ENCODE measurements at places on chromosomes 6 and 20. TPM values are rescaled to one million over a fixed set of nuclear protein-coding genes. Genes with fewer than 3 reads are reported as not detected.

PRPH2 gene
- not detected for total RNA-seq

IL17A gene
- total RNA-seq = not detected

ENPP1 gene
- 7.7 TPM for total RNA-seq

TULP1 gene
- not detected for total RNA-seq

PAX1 gene
- total RNA-seq = not detected

TP53TG5 gene
- 0.52 TPM for total RNA-seq

TDP2 gene
- total RNA-seq = 72.9 TPM

TRIM15 gene
- total RNA-seq = 13.5 TPM

- H3K4me3 ChIP-seq = no peak overlapping the region
- peaks cover 9% of the 10 kb centered on the region for H3K4me1 ChIP-seq
Measured at GRCh38 chr6:34025112-34025807, 120.6 kb downstream of the GRM4 start.

DNA sequence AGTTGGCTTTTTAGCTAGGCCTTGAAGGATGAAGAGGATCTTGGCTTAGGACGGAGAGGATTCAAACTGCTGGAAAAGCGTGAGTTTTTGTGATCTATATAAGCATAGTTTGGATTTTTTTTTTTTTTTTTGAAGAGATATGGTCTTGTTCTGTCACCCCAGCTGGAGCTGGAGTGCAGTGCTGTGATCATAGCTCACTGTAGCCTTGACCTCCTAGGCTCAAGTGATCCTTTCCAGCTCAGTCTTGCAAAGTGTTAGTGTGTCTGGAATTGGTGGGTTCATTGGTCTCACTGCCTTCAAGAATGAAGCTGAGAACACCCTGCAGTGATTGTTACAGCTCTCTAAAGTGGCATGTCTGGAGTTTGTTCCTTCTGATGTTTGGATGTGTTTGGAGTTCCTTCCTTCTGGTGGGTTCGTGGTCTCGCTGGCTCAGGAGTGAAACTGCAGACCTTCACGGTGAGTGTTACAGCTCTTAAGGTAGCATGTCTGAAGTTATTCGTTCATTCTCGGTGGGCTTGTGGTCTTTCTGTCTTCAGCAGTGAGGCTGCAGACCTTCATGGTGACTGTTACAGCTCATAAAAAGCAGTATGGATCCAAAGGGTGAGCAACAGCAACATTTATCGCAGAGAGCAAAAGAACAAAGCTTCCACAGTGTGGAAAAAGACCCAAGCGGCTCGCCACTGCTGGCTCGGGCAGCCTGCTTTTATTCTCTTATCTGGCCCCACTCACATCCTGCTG lies 37.5 kb upstream of the NUP153 start:
- DNase-seq = no peak
- H3K27me3 ChIP-seq = no peaks in the 10 kb centered on the region

DNA sequence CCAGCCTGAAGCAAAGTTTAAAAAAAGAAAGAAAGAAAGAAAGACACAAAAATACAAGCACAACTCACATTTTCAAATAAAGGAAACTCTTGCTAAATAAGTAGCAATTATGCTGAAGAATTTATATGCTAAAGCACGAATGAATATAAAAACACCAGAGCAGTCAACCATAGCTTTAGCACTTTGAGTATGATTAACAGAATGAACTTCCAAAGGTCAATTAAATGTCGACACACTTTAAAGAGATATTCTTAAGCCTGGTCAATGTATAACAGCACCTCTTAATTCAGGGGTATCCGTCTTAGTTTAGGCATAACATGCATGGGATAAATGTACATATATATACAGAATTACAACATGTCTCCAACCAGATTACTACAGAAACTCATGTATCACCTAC lies 125.9 kb downstream of the OGFRL1 start:
- H3K27me3 ChIP-seq = no peaks in the 10 kb centered on the region
- H3K36me3 ChIP-seq = peaks cover 95% of the 10 kb centered on the region
- peak overlapping the region; percentile 74 for H3K27ac ChIP-seq
- no peak for DNase-seq

DNA sequence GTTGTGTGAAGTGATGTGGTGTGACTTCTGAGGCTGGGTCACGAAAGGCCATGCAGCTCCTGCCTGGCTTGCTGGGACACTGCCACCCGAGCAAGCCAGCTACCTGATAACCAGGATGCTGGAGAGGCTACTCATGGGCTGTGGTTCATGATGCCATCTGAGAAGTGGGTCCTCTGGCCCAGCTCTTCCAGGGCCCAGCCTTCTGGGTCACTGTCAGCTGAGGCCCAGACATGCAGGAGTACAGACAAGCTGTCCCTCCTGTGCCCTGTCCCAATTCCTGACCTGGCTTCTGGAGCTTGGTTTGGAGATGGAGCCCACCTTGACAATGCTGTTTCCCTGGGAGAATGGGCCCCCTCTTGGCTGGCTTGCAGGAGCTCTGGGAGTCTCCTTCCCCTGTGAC lies 87.0 kb downstream of the DHX35 start:
- H3K36me3 ChIP-seq = peaks cover 19% of the 10 kb centered on the region
- H3K27ac ChIP-seq = peak overlapping the region; percentile 66
- DNase-seq = no peak
- H3K27me3 ChIP-seq = peaks cover 40% of the 10 kb centered on the region

DNA sequence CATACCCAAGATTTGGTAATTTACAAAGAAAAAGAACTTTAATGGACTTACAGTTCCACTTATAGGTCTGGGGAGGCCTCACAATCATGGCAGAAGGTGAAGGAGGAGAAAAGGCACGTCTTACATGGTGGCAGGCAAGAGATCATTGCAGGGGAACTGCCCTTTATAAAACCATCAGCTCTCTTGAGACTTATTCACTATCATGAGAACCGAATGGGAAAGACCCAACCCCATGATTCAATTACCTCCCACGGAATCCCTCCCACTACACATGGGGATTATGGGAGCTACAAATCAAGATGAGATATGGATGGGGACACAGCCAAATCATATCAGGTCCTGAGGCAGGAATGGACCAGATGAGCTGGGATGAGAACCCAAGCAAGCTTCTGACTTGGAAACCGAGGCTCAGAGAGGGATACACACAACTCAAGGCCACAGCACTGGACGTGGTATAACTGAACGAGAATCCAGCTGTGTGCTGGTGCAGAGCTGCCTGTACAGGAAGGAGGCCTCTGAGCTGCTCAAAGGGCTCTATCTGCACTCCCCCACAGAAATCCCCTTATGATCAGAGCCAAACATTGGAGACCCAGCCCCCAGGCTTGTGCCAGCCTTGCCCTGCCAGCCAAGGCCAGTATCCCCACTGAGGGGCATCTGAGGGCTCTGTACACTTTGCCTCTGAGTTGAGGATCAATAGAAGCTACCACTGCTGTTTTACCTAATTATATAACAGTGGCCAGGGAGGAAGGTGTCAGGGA lies 137.8 kb downstream of the CEBPB start:
- H3K4me3 ChIP-seq = no peak overlapping the region
- no peak for DNase-seq
- H3K27ac ChIP-seq = no peak overlapping the region
- peaks cover 17% of the 10 kb centered on the region for H3K27me3 ChIP-seq
- H3K36me3 ChIP-seq = no peaks in the 10 kb centered on the region

DNA sequence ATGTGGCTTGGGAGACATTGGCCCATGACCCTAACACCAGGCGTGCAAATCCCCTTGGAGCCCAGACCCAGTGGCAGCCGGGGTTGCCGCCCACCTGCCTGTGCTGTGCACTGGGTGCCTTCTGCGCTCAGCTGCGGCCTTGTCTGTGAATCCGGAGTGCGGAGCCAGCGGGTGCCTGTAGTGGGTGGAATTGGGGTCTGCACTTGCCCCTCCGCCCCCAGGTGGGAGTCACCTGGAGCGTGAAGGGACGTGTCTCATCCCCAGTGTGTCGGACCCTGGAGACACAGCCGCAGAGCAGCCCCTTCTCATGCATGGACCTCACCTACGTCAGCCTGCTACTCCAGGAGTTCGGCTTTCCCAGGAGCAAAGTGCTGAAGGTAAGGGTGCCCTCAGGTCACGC lies 22.9 kb upstream of the PYGB start:
- H3K36me3 ChIP-seq = peaks cover 9% of the 10 kb centered on the region
- H3K27me3 ChIP-seq = no peaks in the 10 kb centered on the region
- no peaks in the 10 kb centered on the region for H3K4me1 ChIP-seq
- no peak overlapping the region for H3K27ac ChIP-seq

- DNase-seq = no peak
- no peaks in the 10 kb centered on the region for H3K4me1 ChIP-seq
- H3K4me3 ChIP-seq = no peak overlapping the region
- no peaks in the 10 kb centered on the region for H3K27me3 ChIP-seq
- no peak overlapping the region for H3K27ac ChIP-seq
Measured at GRCh38 chr6:117915846-117916245, 8.8 kb downstream of the SLC35F1 start.

- H3K4me1 ChIP-seq = peaks cover 48% of the 10 kb centered on the region
- H3K27me3 ChIP-seq = no peaks in the 10 kb centered on the region
- peaks cover 26% of the 10 kb centered on the region for H3K36me3 ChIP-seq
- no peak within 1 kb of the TSS for H3K4me3 ChIP-seq
- no peak for DNase-seq
- peak within 1 kb of the TSS; percentile 15 for H3K27ac ChIP-seq
Measured at GRCh38 chr6:31120151-31120915, at the start of gene CDSN. CDSN (minus strand) TSS chr6:31120446; CDS start chr6:31120419, 27 bp downstream.

DNA sequence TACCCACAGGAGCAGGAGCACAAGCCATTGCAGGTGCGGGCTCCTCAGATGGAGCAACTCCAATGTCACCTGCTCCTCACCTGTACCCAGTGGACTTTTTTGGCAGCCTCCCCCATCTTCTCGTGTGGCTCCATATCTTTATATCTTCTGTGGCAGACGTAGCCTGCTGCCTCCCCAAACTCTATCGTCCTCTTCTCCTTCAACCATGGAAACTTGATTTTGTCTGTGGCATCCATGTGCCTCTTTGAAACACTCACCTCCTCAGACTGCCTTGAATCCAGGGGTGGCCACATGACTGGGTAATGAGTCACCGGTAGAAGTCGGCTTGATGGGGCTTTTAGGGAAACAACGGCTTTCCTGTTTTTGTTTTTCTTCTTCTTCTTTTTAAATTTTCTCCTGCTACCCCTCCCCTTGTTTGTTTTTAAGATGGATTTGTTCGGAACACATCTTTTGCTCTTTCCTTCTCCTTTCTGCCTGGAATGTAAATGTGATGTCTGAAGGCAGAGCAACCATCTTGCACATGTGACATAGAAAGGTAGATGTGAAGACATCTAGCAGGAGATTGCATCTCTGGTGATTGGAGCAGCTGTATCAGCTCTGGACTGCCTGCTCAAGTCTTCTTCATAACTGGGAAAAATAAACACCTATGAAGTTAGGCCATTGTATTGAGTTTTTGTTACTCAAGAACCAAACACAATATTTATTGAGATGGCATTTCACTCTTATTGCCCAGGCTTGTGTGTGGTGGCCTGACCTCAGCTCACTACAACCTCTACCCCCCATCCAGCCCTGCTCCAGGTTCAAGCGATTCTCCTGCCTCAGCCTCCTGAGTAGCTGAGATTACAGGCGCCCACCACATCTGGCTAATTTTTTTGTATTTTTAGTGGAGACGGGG lies 69.9 kb upstream of the DDR1 start:
- DNase-seq = peak; percentile 77
- H3K27ac ChIP-seq = peak overlapping the region; percentile 84
- H3K36me3 ChIP-seq = peaks cover 26% of the 10 kb centered on the region
- H3K4me1 ChIP-seq = peaks cover 58% of the 10 kb centered on the region

GRCh38 chr6:36686668-36687513 lies 8.4 kb downstream of the CDKN1A start:
- no peaks in the 10 kb centered on the region for H3K27me3 ChIP-seq
- H3K36me3 ChIP-seq = peaks cover 40% of the 10 kb centered on the region
- H3K4me1 ChIP-seq = peaks cover 20% of the 10 kb centered on the region
- H3K4me3 ChIP-seq = no peak overlapping the region

DNA sequence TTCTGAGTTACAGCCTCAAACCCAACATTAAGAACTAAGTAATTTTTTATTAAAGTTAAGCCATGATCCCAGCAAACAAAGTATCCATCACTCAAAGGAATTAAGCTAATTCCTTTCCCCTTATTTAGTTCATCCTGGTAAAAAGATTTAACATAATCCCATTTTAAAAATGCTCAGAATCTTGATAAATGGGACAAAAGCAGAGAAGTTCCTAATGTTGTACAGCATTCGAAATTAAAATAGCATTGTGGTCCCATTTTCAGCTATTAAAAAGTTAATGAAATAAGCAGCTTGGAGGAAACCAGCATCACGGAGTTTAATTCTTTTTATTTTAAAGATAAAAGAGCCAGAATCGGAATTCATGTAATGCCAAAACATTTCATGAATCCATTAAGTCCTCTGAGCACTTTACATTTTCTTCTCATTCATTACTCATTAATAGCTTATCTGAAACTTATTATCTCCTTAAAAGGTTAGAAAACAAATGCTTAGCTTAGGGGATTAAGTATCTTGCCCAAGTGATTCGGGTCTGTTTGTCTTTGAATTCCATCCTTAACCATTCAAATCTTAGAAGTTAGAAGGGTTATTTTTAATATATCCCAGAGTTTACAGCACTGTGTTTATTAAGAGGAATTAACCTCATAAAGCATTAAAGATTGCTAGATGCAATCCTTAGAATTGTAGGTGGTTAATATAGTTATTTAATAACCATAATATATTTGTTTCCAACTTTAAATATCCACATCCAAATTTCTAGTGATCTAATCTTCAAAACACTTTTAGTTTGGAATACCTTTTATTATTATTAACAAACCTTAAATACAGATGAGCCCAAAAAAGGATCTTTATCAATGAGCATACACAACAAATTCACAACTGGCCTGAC lies 11.2 kb downstream of the RBM39 start:
- H3K36me3 ChIP-seq = peaks cover 96% of the 10 kb centered on the region
- H3K27me3 ChIP-seq = no peaks in the 10 kb centered on the region
- no peak for DNase-seq

GRCh38 chr6:42482174-42482573 lies 30.4 kb upstream of the TRERF1 start:
- no peaks in the 10 kb centered on the region for H3K4me1 ChIP-seq
- no peak for DNase-seq
- no peaks in the 10 kb centered on the region for H3K27me3 ChIP-seq
- H3K36me3 ChIP-seq = no peaks in the 10 kb centered on the region
- no peak overlapping the region for H3K4me3 ChIP-seq

DNA sequence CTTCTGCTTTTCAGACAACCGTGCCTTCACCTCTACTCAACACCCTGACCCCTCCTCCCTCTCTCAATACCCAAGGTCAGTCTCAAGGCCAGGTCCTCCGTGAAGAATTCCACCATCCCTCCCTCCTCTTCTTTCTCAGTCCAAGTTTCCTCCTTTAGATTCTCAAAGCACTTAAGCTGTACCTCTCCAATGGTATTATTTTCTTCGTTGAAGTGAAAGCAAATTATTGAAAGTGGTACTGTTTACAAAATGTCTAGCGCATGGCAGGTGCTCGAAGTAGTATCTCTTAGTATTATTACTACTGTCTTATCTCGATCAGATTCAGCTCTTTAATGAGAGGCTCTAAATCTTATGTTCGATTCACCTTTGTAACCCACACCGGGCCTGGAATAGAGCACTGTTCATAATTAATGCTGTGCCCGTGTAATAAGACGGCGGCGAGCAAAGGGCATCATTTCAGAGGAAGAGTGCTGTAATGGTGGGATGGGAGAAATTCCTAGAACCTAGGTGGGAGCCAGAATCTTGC lies 593 bp upstream of the RALGAPB start:
- H3K4me3 ChIP-seq = peak overlapping the region; percentile 82
- no peaks in the 10 kb centered on the region for H3K27me3 ChIP-seq
- peak overlapping the region; percentile 55 for H3K27ac ChIP-seq
- peaks cover 31% of the 10 kb centered on the region for H3K4me1 ChIP-seq
- H3K36me3 ChIP-seq = peaks cover 29% of the 10 kb centered on the region

Measured in Calu3 (cell line).